Fibroblast of villous mesenchyme (primary cell): ENCODE measurements at places on chromosomes 2 and 18.

GRCh38 chr2:160394153-160394552, 99.5 kb downstream of the RBMS1 start:
- no peak for DNase-seq

- DNase-seq = no peak
These were observed 46.8 kb upstream of the TTC21B start for GRCh38 chr2:166000401-166000800.

- peak; percentile 62 for DNase-seq
These were observed 151.9 kb downstream of the CERS6 start for GRCh38 chr2:168607992-168608391.

- DNase-seq = no peak
These were observed 28.3 kb downstream of the GLI2 start for GRCh38 chr2:120763931-120764330.

DNA sequence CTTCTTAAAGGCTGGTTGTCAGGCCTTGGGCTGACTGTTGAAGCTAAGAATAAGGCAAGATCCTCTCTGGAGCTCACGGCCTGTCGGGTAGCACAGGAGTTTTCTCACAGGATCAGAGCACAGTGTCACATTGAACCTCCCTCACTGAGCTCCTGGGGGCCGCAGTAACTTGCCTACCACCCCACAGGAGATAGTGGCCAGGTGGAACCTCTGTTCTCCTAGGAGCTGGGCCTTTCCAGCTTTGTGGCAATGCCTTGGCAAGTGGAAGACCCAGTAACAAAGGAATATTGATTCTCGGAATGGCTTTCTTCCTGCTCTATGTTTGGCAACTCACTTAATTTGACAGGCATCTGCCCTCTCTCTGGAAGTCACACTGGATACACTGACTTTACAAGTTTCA, 1.2 kb upstream of the ALK start:
- DNase-seq = no peak

DNA sequence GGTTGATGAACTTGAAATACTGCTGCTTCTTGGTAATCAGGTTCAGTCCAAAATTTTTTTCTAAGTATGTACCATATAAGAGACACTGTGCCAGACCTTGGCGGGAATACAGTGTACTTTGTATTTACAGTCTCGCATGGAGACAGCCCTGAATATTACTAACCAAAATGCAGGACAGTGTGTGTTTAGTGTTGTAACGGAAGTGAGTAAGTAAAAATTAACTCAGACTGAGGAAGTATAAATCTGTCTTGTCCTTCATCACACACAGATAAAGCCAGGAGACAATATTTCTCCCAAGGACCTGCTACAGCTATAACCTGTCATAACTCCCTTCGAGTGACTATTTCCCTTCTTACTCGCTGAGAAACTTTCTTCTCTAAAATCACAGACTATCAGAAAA, 76.9 kb downstream of the ACTR3 start:
- DNase-seq = peak; percentile 51

DNA sequence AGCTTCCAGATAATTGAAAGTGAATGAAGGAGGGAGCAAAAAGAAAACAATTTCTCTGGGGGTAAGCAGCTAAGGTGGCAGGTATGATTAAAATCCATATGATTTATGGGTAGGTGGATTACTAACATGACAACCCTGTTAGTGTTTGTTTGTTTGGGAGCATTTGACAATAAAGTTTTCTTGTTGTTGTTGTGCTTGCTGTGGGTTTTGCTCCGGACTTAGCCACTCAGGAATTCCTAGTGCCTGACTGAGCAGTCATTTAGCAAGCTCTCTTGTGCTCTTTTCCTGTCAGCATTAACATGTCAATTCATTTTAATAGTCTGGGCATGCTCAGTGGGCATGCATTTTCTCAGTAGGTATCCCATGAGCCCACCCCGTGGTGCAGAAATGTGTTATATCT, 674.8 kb upstream of the ZEB2 start:
- peak; percentile 10 for DNase-seq

- DNase-seq = no peak
These were observed 243.1 kb downstream of the AFF3 start for GRCh38 chr2:99899058-99899855.

DNA sequence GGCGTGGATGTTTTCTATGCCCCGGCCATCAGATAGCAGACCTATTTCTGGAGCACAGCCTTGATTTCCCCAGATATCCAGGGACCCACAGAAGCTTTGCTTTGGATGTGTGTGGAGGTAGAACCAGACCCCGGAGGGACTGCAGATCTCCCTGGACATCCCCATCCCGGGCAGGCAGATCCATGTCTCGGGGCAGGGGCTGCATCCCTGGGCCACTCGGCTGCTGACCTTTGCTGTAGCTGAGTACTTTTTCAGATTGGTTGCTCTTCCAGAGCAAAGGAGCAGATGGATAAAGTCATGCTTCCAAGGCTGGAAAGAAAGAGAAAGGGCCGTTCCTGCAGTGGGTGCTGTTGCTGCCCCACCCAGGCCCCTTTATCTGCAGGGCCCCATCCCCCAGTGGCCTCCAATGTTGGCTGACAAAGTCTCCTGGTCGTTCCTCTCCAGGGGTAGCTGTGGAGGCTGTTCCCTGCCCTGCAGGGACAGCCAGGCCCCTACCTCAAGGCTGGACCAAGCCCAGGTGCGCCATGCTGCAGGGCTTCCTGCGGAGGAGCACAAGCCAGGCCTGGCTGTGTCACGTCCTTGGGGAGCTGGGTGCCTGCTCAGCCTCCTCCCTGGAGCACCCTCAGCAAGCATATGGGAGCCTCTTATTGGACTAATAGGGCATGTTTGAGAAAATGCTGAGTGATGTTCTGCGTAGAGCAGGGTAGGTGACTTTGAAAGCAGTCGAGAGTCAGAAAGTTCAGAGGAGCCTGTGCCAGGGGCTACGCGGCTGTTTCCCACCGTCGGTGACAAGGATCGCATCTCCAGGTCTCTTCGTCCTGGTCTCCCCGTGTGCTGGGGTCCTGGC, 68.4 kb downstream of the TPO start:
- DNase-seq = no peak

GRCh38 chr2:217794133-217794986, 208.4 kb downstream of the TNS1 start:
- DNase-seq = no peak

- no peak for DNase-seq
These were observed 373.0 kb downstream of the NRXN1 start for GRCh38 chr2:50658883-50659282.

GRCh38 chr2:54377451-54377850, 78.7 kb upstream of the SPTBN1 start:
- DNase-seq = no peak

DNA sequence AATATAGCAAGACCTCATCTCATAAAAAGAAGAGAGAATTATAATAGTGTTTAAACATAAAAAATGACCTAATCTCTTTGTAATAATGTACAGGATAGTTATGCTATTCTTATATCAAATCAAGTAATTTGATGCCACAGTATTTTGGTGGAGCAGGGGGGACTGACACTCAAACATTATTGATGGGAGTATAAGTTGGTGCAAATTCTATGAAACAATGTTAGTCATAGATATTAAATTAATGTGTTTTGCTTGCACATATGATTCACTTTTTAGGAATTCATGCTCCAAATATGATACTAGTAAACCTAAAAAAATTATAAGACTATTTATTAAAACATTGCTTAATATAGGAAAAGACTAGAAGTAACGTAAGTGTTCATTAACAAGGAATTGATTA, 256.1 kb upstream of the SYT4 start:
- no peak for DNase-seq

DNA sequence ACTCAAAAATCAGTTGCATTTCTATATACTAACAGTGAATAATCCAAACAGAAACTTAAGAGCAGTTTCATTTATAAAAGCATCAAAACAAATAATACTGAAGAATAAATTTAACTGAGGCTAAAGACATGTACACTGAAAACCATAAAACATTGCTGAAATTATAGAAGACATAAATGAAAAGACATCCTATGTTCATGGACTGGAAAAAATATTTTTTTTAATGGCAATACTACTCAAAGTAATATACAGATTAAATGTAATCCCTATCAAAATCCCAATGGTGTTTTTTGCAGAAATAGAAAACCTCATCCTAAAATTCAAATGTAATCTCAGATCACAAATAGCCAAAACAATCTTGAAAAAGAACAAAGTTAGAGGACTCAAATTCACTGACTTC, 28.6 kb downstream of the ROCK1 start:
- DNase-seq = no peak

GRCh38 chr2:23954325-23955014, 14.2 kb downstream of the UBXN2A start:
- no peak for DNase-seq

DNA sequence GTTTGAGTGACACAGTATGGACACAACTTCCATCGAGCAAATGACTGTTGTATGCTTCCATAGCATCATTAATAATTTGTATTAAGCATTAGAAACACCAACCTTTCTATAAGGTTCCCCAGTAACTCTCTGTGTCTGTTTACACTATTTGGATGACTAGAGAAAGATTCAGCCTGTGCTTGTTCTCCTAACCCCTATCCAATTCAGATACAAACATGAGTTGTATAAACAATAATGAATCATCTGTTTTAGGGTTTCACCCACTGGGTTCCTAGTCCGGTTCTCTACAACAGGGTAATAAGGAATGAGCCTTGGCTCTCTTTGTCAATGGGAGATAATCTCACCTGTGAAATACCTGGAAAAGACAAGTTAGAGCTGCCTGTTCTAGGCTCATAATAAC, 894.1 kb upstream of the PIK3C3 start:
- DNase-seq = no peak

DNA sequence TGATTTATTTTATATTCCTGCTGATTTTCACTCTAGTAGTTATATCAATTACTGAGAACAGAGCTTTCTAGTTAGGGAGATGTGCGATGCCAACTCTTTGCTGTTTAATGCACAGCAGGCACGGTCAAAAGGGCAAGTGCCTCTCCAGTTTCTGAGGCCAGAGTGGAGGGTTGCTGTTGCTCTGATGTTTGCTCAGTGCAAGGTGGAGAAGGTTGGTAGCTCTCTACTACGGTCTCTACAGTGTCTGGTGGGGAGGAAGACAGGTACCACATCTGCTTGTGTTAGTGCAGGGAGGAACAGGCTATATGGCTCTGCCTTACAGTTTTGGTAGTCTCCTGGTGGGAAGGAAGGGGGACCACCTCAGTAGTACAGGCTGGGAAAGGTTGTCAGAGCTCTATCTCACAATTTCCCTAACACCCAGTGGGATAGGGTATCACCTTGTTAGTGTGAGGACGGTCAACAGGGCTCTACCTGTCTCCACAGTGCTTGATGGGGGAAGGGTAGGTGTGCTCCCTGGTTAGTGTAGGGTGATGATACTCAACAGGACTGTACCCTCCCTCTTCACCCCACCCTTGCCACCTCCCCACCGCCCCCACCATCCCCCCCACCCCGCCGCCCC, 85.9 kb downstream of the FANCL start:
- DNase-seq = no peak

DNA sequence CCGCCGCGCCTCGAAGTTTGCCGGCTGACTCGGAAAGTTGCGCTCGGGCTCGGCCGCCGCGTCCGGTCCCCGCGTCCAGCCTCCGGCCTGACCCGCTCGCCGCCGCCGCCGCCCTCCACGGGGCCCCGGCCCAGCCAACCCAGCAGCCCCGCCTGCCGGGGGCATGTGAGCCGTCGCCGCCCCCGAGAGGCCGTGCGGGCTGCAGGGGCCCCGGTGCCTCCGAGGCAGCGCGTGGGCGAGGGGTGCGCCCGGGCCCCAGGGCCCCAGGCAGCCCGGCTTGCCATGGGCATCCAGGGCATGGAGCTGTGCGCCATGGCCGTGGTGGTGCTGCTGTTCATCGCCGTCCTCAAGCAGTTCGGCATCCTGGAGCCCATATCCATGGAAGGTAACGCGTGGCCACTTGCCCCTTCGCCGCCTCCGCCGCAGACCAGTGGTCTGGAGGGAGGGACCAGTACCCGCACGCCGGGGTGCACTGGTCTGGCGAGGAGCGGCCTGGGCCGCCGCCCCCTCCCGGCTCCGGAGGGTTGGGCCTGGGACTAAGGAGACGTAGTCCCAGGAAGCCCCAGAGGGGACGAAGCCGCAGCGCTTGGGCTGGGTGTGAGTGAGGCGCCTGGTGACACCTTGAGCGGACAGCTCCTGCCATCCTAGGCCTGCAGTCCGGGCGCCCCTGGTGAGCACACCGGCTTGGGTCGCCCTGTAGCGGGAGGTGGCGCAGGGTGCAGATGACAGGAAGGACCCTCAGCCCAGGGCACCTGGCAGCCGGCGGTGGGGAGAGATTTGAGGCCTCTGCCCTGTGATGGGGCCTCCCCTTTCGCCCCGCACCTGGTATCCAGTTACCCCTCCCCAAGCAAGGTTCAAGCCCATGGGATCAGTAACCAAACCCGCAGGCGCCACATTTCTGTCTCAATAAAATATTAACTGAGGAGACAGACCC, 49.9 kb downstream of the KCNIP3 start:
- DNase-seq = peak; percentile 17

GRCh38 chr2:17752892-17753802, 463 bp downstream of the SMC6 start:
- DNase-seq = peak; percentile 46

- DNase-seq = no peak
These were observed 29.5 kb downstream of the PKDCC start for GRCh38 chr2:42077343-42077742.

- DNase-seq = no peak
These were observed 1357.8 kb upstream of the CRIM1 start for GRCh38 chr2:34997779-34998178.

GRCh38 chr2:19231625-19232024, 126.8 kb downstream of the OSR1 start:
- no peak for DNase-seq

- no peak for DNase-seq
These were observed 50.2 kb downstream of the CDC42EP3 start for GRCh38 chr2:37621199-37621598.

- DNase-seq = no peak
These were observed 233.3 kb upstream of the PXDN start for GRCh38 chr2:1977655-1978054.

DNA sequence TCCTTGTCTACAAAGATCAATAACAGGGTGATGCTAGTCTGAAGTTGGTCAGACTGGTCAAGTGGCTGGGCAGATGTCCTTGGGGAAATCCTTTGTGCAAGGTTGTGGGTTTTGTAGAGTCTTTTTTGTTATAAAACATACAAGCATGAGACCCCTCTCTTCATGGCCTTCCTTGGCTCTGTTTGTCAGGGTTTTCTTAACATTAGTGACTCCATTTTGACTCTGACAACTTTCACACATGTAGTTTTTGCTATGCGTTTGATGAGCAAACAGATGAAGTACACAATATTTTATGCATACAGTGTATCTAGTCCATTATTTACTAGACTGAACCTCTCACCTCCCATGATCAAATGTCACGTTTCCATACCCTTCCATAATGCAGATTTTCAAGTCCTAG, 151.2 kb upstream of the KLF7 start:
- no peak for DNase-seq

DNA sequence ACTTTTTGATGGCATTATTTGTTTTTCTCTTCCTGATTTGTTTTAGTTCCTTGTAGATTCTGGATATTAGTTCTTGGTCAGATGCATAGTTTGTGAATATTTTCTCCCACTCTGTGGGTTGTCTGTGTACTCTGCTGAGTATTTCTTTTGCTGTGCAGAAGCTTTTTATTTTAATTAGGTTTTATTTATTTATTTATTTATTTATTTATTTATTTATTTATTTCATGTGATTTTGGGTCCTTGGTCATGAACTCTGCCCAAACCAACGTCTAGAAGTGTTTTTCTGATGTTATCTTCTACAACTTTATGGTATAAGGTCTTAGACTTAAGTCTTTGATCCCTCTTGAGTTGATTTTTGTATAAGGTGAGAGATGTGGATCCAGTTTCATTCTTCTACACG, 292.2 kb downstream of the CDH7 start:
- no peak for DNase-seq

GRCh38 chr18:70310560-70311320, 21.9 kb downstream of the SOCS6 start:
- no peak for DNase-seq

- DNase-seq = no peak
These were observed 136.2 kb downstream of the MTX2 start for GRCh38 chr2:176405477-176405876.
